ENCODE measurements at places on chromosomes 5 and 9. TPM values are rescaled to one million over a fixed set of nuclear protein-coding genes. Genes with fewer than 3 reads are reported as not detected.

- H3K4me3 ChIP-seq, result no peak overlapping the region
- H3K4me1 ChIP-seq, result no peaks in the 10 kb centered on the region
- H3K27ac ChIP-seq, result no peak overlapping the region
- H3K36me3 ChIP-seq, result no peaks in the 10 kb centered on the region
Observed at GRCh38 chr5:7317751-7318150, 78.2 kb upstream of the ADCY2 start.

KCNV2 gene
- not detected for total RNA-seq

TAF11L5 gene
- not detected for total RNA-seq

SERINC5 gene
- 88.8 TPM for total RNA-seq

TEX48 gene
- 0.97 TPM for total RNA-seq

MRPL41 gene
- total RNA-seq, result 37.1 TPM

FBXL7 gene
- not detected for total RNA-seq

KIF3A gene
- 7.5 TPM for total RNA-seq

DNA sequence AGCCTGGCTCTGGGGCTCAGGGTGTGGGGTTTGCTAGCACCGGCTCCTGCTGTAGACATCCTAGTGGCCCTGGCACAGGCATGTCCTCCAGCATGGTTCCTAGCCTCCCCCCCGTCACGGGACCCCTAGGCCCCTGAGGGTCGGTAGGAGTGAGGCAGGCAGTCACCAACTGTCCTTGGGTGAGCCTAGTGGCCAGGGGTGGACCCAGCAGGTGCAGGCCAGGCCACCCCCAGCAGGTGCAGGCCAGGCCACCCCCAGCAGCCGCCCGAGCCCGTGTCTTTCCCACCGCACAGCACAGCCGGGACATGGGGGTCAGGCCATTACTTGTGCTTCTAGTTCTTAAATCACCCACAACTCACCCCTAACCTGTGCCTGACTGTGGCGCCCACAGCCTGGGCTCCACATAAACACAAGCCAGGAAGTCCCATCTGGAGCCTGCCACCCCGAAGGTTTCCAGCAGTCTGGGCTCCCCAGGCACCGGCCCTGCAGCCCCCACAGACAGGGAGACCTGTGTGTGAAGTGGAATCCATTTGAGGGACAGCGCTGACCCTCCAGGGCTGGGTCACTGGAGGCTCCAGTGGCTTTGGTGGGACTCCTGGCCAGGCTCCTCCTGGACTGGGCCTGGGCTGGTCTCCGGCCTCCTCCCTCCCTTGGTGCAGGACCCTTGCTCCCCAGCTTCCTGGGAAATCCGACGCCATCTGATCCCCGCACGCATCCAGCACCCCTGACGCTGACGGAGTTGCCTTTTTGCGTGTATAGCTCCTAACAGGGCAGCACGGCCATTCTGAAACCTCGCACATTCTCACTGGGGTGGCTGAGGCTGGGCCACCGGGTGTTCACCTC lies 114.1 kb upstream of the LPCAT1 start:
- H3K27me3 ChIP-seq, result peaks cover 5% of the 10 kb centered on the region
- H3K4me3 ChIP-seq, result no peak overlapping the region
- H3K36me3 ChIP-seq, result no peaks in the 10 kb centered on the region
- no peak overlapping the region for H3K27ac ChIP-seq
- DNase-seq, result no peak
- peaks cover 20% of the 10 kb centered on the region for H3K4me1 ChIP-seq

GRCh38 chr5:154179846-154180710 lies 10.5 kb upstream of the GALNT10 start:
- H3K4me3 ChIP-seq, result no peak overlapping the region
- peaks cover 26% of the 10 kb centered on the region for H3K4me1 ChIP-seq
- no peaks in the 10 kb centered on the region for H3K36me3 ChIP-seq

GRCh38 chr9:120783602-120784047 lies 9.6 kb downstream of the FBXW2 start:
- peaks cover 40% of the 10 kb centered on the region for H3K4me1 ChIP-seq
- no peak overlapping the region for H3K4me3 ChIP-seq
- no peaks in the 10 kb centered on the region for H3K27me3 ChIP-seq
- H3K27ac ChIP-seq, result no peak overlapping the region
- H3K36me3 ChIP-seq, result peaks cover 56% of the 10 kb centered on the region

- no peaks in the 10 kb centered on the region for H3K4me1 ChIP-seq
- no peak overlapping the region for H3K4me3 ChIP-seq
- H3K27ac ChIP-seq, result no peak overlapping the region
- DNase-seq, result no peak
- no peaks in the 10 kb centered on the region for H3K27me3 ChIP-seq
Observed at GRCh38 chr5:124001036-124001615, 489.1 kb downstream of the CSNK1G3 start.
